Activated CD4-positive, alpha-beta memory T cell treated with anti-CD3 and anti-CD28 coated beads for 36 hours (primary cell): ENCODE measurements at places on chromosomes 13 and 19. TPM values are rescaled to one million over a fixed set of nuclear protein-coding genes. Genes with fewer than 3 reads are reported as not detected.

Gene GPC5
- total RNA-seq = 0.17 TPM

Gene C13orf42
- total RNA-seq = not detected

- DNase-seq = no peak
Observed at GRCh38 chr19:16969135-16969534, 57.5 kb downstream of the CPAMD8 start.

GRCh38 chr19:40616178-40616577 lies 15.0 kb downstream of the LTBP4 start:
- DNase-seq = no peak

GRCh38 chr13:39556866-39557265 lies 46.1 kb downstream of the LHFPL6 start:
- no peak for DNase-seq

DNA sequence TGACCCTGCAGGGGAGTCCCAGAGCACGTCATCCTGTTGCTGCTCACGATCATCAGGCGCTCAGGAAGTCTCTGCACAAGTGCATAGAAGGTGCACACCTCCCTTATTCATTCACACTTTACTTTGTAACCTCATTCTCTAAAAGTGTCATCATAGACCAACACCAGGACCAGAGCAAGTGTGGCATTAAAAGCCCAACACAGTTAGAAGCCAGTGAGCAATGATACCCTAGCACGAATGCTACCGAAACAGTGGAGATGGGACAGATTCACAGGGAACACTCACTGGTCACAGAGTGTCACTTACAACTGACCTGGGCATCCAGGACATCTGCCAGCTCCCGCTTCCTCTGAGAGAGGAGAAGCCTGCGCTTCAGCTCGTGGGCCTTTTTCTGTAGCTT lies 17.0 kb downstream of the HAUS8 start:
- no peak for DNase-seq
